ENCODE measurements at places on chromosomes 4 and X. TPM values are rescaled to one million over a fixed set of nuclear protein-coding genes. Genes with fewer than 3 reads are reported as not detected.

DNA sequence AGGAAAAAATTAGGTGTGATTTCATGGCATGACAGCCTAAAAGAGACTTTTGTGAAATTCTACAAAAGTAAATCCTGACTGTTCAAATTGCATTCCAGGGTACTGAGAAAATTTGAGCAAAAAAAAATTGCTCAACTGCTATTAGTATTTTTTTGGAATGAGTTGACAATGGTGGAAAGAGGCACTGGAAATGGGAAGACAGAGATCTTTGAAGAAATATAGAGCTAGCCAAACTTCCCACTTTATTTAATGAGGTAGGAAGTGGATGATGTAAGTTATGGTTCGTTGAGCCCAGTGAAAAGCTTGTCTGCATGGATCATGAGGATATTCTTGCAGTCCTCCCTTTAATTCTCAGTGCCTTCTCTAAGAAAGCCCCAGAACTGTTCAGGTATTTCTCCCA lies 183.8 kb downstream of the PTTG2 start:
- no peak for DNase-seq

DNA sequence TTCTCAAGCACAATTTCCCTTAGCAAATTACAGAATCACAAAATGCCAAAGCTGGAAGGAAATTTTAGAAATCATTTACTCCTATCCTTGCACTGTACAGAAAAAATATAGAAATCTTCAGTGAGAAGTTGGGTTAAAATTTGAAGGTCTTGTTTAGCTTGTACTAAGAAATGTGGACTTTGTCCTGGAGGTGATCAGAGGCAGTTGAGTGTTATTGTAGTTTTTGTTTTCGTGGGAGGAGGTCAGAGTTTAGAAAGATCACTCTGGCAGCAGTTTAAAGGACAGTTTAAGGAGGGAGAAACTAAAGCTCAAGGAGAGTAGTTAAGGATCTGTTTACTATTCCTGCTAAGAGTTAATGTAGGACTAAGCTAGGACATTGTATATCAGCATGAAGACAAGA lies 54.4 kb upstream of the CXorf51B start:
- no peak for DNase-seq

The SHOX gene
- total RNA-seq: not detected

- no peak for DNase-seq
Observed at GRCh38 chrX:109841257-109841656, 108.2 kb upstream of the ACSL4 start.

GRCh38 chrX:43656005-43656494 lies at the start of gene MAOA:
MAOA (plus strand) TSS chrX:43656299; CDS start chrX:43656342, 43 bp downstream.
- peak; percentile 60 for DNase-seq

The CSTF2 gene
- 17.5 TPM for total RNA-seq

The ZNF630 gene
- total RNA-seq: 1.5 TPM

GRCh38 chrX:37722595-37722994 lies 37.0 kb downstream of the XK start:
- no peak for DNase-seq

GRCh38 chr4:123555233-123555806 lies 158.7 kb downstream of the SPRY1 start:
- DNase-seq: peak; percentile 93

DNA sequence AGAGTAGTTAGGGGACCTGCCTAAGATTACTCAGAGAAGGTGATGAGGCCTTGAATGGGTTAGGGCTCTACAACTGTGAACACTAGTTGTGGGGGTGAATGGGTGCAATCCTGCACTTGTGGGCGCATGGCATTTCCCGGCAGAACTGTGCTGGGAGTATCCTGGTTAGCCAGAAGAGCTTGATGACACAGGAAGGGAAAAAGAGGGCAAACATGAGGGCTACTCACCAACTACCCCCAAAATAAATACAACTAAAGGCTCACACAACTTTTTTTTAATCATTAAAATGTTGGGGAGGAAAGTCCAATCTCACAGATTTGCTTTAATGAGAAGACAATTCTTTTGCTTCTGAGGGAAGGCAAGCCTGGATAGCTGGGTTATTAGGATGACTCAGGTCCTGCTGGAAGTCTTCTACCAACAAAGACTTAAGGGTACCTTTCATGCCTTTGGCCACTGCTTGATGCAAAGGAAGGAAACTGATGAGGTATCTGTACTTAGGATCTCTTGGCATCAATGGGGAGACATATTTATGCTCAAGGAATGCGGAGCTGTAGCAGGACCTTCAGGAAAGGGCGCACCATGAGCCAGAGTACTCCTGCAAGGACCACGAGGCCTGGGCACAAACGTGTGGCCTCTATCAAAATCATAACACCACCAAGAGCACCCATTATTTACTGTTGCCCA lies 2.6 kb downstream of the PHKA2 start:
- peak; percentile 36 for DNase-seq

DNA sequence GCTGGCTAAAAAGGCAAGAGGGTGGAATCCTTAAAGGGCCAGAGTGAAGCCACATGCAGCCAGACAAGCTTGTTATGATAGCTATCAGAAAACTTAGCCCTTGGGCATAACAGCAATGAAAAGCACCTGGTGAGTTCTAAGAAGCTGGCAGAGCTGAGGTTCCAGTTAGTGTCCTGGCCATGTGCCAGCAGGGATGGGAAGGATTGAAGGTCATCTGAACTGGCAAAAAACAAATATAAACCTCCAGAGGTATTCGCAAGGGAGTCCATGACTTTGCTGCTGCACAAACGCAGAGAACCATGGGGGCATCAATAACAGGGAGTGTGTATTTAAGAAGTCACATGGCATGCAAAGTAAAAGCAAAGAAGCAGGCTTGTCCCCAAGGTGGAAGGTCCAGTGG lies 208.9 kb downstream of the FAM47A start:
- DNase-seq: no peak

- DNase-seq: no peak
Observed at GRCh38 chrX:81957900-81958545, 756.1 kb downstream of the SH3BGRL start.

The FHDC1 gene
- 0.68 TPM for total RNA-seq

DNA sequence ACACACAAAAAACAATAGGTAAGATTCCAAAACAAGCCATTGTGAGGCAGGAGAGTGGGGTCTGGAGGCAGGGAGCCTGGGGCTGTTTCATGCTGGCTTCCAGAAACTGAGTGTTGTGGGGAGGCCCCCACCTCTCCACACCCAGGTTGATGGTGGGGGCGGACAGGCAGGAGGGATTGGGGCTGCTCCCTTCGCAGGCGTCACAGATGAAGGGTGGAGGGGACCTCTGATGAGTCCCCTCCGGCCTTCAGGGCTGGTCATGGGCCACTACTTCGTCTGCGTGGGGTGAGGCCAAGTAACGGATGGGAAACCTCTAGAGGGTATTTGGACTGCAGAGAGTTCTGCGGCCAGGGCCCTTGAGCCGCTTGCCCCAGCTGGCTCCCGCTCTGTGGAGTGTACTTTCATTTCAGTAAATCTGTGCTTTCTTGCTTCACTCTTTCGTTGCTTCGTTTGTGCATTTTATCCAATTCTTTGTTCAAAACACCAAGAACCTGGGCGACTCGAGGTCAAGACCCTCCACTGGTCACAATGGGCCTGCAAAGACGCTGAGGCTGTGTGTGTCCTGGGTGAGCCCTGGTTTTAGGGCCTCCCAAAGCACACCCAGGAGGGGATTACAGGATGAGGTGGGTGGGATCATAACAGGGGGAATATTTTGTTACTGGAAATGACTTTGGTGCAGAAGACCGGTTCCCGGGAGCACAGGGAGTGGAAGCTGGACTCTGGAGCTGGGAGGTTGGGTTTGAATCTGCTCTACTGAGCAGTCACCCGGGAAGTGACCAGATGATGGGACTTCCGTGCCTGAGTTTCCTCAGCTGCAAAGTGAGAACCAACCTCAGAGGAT lies 83.7 kb upstream of the ADRA2C start:
- DNase-seq: no peak

The ZNF157 gene
- 0.17 TPM for total RNA-seq

The NDST4 gene
- total RNA-seq: not detected

The GATA1 gene
- total RNA-seq: not detected

DNA sequence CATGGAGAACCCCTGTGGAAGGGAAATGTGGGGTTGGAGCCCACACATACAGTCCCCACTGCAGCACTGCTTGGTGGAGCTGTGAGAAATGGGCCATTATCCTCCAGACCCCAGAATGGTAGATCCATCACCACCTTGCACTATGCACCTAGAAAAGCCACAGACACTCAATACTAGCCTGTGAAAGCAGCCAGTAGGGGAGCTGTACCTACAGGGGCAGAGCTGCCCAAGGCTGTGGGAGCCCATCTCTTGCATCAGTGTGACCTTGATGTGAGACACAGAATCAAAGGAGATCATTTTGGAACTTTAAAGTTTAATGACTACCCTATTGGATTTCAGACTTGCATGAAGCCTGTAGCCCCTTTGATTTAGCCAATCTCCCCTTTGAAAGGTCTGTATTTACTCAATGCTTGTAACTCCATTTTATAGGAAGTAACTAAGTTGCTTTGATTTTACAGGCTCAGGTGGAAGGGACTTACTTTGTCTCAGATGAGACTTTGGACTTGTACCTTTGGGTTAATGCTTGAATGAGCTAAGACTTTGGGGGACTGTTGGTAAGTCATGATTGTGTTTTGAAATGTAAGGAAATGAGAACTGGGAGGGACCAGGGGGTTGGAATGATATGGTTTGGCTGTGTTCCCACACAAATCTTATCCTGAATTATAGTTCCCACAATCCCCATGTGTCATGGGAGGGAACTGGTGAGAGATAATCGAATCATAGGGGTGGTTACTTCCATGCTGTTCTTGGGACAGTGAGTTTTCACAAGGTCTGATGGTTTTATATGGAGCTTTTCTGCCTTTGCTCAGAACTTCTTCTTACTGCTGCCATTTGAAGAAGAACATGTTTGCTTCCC lies 352.6 kb downstream of the INPP4B start:
- no peak for DNase-seq

The SSX4 gene
- total RNA-seq: not detected

The CTAG2 gene
- total RNA-seq: not detected

The FAM149A gene
- total RNA-seq: not detected

DNA sequence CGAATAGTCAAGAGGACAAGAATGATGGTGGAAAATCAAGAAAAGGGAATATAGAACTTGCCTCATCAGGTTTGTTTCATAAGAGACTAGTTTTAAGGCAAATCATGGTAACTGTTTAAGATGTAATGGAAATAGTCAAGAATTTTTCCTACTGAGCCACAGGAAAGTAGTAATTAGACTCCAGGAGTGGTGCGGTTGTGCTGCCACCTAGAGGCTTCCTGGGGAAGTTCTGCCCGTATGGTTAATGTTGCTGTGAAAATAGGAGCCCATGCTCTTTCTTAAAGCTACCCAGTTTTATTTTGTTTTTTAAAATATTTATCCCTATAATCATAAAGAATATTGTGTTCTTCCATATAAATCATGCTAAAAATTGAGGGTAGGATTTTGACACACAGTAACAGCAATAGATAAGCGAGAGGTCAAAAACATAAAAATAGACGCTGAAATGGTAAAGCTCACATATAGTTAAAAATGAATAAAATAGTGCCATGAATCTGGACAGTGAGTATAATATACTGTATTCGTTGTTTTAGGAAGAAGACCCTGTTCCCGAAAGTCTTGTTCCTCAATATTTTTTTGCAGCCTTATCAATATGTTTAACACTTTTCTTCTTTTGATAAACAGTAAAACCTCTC lies 87.0 kb downstream of the PHOX2B start:
- peak; percentile 81 for DNase-seq

DNA sequence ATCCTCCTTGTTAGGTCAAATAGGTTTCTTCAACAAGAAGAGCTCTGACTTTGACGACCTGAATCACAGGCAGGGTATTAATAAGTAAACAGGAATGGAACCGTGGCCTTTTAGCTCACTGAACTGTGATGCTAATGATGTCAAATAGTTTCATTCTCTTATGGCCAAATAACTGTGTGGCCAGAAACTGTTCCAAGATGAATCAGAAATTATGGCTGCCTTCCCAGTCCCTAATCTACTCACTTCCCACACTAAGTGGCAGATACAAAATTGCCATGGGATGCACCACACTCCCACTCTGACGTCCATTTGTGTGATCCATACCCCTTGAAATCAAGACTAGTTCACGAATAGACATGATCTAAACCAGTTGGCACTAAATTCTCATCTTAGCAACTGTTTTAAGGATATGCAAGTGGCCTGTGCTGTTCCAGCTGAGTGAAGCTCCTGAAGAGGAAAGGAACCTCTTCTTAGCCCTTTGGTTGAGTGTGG lies 455.4 kb downstream of the IL15 start:
- DNase-seq: peak; percentile 89

The RENBP gene
- 27.4 TPM for total RNA-seq

- DNase-seq: peak; percentile 59
Observed at GRCh38 chrX:135484641-135485289, 35.7 kb upstream of the INTS6L start.

The RRH gene
- total RNA-seq: not detected

- DNase-seq: no peak
Observed at GRCh38 chr4:170414961-170415360, 325.2 kb upstream of the AADAT start.

GRCh38 chr4:186234367-186234766 lies 7.1 kb downstream of the KLKB1 start:
- DNase-seq: no peak

The ERCC6L gene
- total RNA-seq: 2.4 TPM

DNA sequence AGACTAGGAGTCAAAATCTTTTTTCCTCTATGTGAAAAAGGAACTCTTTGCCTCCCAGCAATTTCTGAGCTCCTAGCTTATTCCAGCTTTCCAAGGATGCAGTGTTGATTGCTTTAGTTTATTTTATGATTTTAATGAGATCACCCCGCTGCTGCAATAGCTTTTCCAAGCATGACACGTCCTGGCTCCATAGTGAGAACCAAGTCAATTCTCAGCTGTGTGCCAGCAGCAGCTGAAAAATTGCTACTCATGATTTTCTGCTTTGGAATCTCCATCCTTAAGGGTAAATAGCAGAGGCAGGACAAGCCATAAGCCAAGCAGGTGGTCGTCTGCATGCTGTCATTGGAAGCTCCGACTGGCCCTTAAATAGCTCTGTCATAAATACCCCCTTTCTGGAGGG lies 64.5 kb downstream of the FTHL17 start:
- no peak for DNase-seq

DNA sequence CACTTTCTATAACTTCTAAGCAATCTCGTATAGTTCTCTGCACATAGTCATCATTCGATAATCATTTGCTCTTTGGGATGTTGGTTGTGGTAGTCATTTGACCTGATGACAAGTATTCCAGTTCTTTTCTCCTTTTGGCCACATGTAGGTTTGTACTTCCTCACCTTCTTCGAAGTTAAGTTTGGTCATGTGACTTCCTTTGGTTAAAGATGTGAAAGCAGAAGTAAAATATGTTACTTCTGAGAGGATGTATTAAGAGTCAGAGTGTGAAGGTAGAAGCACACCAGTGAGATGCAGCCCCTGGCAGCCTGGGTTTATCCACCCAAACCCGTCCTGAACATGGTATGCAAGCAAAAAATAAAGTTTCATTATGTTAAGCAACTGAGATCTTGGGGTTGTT lies 48.9 kb upstream of the ZNF518B start:
- no peak for DNase-seq

GRCh38 chr4:58739275-58739674 lies 1629.1 kb upstream of the IGFBP7 start:
- DNase-seq: no peak

- DNase-seq: no peak
Observed at GRCh38 chrX:15745179-15745578, 7.1 kb downstream of the CA5B start.

Data from dermis blood vessel endothelial cell (primary cell).